Naive thymus-derived CD4-positive, alpha-beta T cell (primary cell): ENCODE measurements at places on chromosomes 7 and 10. TPM values are rescaled to one million over a fixed set of nuclear protein-coding genes. Genes with fewer than 3 reads are reported as not detected.

The ZNF425 gene
- total RNA-seq, result 0.61 TPM

The PPP1R17 gene
- total RNA-seq, result not detected

The HOXA5 gene
- 2.2 TPM for total RNA-seq

The ARMH3 gene
- total RNA-seq, result 27.6 TPM

The FAM13C gene
- not detected for total RNA-seq

The SEMA3E gene
- not detected for total RNA-seq

The UPK3BL1 gene
- 100 TPM for total RNA-seq

The MET gene
- 0.25 and 1.0 TPM in 2 replicates for total RNA-seq

The PARD3 gene
- total RNA-seq, result 0.43 TPM

The AKR1C8 gene
- total RNA-seq, result 0.88 TPM

The TSPAN33 gene
- 1.8 and 2.1 TPM in 2 replicates for total RNA-seq

The USP6NL gene
- 5.0 TPM for total RNA-seq

The DDIT4 gene
- total RNA-seq, result 135 TPM

The WNT8B gene
- 0.23 and 0.44 TPM in 2 replicates for total RNA-seq

The HECW1 gene
- not detected for total RNA-seq

The MGMT gene
- total RNA-seq, result 21.8 TPM
